ENCODE measurements at places on chromosomes 16 and 17.

DNA sequence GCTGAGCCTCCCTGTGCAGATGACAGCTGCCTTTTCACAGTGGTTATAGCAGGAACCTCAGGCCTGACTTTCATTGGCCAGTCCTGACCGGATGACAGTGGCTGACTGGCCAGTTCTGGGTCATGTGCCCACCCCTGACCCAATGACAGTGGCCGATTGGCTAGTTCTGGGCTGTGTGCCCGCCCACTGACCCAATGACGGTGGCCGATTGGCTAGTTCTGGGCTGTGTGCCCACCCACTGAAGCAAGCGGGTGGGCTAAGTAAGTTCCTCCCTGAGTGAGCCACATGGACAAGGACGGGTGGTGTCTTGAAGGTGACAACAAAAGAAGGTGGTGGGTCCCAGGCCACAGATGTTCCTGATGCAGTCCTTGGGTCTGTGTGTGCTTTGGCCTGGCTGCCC lies 9.5 kb downstream of the DEF8 start:
- peak; percentile 8 for DNase-seq

DNA sequence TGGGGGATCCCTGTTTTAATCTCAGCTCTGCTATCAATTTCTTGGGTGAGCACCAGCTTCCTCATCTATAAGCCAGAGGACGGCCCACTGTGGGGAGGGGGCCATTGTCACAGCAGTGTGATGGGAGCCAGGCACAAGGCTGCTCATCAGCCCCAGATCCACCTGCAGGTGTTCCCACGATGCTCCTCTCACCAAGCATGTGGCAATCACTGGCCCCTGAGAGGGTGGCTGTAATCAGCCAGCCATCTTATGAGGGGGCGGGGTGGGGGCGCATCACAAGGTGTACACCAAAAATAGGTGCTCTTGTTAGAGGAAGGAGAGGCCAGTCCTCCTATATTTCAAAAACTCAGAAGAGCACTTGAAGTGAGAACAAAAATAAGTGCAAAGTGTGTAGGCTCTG lies 31.2 kb downstream of the HNF1B start:
- DNase-seq: no peak

DNA sequence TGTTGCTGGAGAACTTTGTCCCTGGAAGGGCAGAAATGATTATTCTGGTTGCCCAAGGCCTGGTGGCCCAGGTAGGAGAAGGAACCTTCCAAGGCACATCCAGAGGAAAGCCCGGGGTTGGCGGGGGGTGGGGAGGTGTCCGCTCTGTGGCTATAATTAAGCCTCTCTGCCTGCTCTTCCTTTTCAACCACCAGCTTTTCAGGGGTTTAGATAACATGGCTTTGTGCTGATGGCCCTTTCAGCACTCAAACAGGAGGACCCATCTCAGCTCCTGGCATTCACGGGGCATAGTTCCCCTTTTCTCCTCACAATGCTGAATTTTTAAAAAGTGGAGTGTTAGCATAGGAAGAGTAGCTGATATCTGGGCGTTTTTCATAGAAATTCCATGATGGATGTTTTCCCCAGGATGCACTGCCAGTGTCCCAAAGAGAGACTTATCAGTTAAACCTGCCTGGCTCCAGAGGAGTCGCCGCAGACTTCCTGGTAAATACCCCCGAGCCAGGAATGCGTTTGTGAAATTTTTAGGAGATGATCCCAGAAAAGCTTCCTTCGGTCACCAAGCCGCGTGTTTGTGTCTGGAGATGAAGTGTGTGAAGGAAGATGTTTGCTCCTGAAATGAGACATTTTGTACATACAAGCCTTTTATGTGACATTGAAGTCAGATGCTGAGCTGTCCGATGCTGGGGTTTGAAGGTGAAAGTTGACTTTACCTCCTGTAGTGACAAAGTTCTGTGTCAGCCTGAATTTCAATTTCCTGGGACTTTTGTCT lies 188.5 kb downstream of the MSI2 start:
- DNase-seq: no peak

DNA sequence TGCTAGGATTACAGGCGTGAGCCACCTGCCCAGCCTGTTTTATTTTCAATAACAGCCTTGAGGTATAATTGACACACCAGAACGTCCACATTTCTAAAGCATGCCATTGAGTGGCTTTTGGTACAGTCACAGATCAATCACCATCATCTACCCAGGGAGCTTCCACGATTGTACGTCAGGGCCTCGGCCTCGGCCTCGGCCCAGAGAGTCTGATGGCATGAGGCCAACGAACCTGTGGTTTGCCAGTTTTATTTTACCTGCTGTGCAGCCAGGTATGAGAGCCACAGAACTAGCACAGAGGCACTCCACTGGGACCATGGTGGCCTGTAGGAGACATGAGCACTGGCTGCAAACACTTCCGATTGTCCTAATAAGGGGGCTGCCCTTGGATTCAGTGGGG lies 8.3 kb downstream of the UBALD1 start:
- DNase-seq: no peak

DNA sequence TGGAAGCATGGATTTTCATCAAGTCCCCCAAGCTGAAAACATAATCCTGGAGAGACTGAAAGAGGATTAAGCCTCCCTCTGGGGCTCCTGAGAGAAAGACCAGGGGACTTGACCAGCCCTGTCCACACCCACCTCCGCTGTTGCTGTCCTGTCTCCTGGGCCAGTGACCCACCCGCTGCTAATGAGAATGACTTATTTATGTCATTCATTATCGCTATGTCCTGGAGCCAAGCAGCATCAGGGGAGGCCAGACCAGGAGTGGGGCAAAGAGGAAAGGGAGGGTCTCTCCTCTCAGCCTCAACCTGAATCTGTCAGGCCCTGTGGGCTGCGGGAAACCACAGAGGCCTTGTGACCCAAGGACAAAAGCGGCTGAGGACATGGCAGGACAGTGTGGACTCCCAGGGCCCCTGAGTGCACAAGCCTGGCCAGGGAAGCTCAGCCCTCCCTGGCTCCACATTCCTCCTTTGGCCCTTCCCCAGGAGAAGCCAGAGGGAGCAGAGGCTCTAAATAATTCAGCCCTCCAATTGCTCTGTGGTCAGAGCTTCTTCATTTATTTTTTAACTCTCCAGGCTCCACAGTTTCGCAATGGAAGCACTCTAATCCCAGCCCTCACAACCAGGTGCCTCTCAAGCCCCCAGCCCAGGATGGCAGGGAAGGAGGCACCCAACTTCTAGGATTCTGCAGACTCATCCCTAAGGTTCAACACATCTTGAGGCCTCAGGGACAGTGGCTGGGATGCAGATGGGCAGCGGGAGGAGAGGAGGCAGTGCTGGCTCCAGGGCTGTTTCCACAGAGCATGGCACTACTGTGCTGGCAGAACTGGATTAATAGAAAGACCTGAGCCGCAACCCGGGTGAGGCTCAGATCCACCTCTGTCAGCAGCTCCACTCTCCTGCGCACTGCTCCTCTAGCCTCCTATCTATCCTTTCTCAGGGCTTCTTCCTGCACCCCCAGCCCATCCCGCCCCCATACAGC lies 19.1 kb downstream of the CUEDC1 start:
- no peak for DNase-seq

DNA sequence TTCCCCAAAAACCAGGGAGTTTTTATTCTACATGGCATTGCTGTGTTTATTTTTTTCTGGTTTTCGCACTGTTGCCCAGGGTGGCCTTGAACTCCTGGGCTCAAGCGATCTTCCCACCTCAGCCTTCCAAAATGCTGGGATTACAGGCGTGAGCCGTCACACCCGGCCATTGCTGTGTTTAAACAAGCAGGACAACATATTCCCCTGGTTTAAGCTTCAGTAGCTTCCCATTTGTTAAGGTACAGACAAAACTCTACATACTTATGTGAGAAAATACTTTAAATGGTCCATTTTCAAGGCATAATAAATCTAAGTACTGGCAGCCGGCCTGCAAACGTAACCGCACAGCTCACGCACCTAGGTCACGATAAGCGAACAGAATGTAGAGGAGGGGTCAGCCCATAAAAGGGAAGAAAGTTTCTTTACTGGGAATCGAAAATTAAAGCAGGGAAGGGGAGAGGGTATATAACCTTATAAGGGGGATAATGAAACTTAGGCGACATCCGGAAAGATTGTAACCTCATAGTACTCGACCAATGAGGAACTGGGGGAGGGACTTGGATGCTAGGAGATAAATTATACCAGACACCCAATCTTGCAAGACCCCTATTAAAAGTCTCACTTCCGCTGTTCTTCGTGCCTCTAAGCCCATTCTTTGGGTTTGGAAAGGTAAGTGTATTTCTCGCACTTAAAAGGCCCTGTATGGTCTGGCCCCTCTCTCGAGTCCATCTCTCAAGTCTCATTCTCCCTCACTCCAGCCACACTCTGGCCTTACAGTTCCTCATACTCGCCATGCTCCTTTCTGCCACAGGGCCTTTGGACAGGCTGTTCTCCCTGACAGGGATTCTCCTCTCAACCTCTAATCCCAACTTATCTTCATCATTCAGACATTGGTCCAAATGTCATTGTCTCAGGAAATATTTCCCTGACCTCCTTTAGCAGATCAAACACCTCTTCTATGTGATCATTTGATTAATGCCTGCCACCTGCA lies 59.2 kb downstream of the TEX14 start:
- no peak for DNase-seq

DNA sequence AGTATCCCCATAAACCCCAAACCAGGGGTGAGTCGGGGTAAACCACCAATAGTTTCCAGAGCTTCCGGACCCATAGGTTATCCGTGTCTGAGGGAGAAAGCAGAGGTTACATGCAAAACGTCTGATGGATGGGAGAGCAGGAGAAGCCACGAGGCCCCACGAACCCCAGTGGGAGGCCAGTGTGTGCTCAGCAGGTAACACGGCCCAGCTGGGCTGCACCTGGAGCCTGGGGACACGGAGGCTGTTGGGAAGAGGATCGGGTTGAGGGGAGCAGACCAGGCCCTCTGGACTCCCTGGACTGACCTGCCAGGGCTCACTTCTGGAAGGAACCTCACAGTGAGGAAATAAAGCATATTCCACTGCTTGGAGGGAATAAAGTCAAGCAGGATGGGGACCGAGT lies 78.1 kb downstream of the SEC14L1 start:
- DNase-seq: no peak

GRCh38 chr17:802901-803881 lies 21.0 kb downstream of the MRM3 start:
- DNase-seq: no peak

GRCh38 chr17:48001197-48001596 lies 30.3 kb downstream of the CDK5RAP3 start:
- no peak for DNase-seq
